Activated CD4-positive, alpha-beta T cell treated with anti-CD3 and anti-CD28 coated beads for 1 hour (primary cell): ENCODE measurements at places on chromosomes 2 and 18.

DNA sequence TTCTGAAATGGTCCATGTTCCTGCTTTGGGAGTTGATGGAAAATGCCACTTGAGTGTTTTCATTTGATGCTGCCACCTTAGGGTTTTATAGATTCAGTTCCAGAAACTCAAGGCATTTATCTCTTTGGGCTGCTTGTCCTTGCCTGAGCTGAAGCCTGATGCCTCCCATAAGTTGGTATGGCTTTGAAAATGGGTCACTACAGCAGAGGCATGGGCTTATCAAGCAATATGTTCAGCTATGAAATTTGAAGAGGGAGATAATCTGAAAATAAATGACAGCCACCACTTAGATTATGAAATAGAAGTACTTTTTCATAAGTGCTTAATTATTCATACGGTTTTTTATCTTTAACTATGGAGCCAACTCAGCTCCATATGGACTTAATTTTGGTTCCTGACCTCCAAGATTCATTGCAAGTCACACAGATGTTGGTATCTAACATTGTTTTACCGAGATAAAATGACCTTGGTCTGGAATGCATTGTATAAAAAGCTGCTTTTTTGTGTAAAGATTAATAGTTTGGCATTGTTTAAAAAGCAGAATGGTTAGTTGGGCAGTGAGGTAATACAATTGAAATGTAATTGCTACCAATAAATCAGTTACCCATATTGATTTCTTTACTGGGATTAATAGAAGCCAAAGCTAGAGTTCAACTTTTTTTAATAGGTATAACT is 4.5 kb downstream of the SLC14A1 start:
- DNase-seq, result no peak

GRCh38 chr2:36834731-36835524 is 131.4 kb downstream of the STRN start:
- DNase-seq, result no peak

- no peak for DNase-seq
Measured at GRCh38 chr2:117952701-117953100, 61.2 kb downstream of the CCDC93 start.

DNA sequence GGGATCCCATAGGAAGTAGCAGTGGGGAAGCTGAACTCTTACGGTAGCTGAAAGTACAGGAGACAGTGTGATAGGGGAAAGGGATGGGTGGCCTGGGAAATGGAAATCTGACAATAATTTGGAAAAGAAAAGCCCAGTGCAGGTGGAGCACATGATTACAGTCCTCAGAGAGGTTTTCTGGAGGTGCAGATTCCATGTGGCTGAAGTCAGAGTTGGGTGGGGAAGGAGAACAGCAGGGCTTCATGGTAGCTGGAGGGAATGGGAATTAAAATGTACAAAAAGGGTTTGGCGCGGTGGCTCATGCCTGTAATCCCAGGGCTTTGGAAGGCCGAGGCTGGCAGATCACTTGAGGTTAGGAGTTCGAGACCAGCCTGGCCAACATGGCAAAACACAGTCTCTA is 12.2 kb downstream of the HRH4 start:
- no peak for DNase-seq

- DNase-seq, result no peak
Measured at GRCh38 chr2:142742371-142743214, 134.9 kb upstream of the KYNU start.

DNA sequence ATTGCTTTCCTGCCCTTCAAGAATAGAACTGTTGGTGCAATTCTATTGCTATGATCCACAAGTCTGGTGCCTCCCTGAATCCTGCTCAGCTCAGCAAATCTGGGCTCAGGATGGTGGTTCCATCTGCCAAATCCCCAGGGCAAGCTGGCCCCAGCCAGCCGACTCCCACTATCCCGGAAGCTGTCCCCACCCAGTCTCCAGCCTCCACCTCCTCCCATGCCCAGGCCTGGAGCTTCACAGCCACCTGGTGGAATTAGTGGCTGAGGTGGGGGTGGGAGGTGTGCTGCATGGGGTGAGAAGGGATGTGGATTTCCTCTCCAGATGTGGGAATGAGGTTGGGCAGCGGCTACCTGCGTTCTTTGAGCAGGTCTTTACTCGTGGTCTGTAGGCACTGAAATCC is 119.3 kb upstream of the SMAD2 start:
- no peak for DNase-seq

DNA sequence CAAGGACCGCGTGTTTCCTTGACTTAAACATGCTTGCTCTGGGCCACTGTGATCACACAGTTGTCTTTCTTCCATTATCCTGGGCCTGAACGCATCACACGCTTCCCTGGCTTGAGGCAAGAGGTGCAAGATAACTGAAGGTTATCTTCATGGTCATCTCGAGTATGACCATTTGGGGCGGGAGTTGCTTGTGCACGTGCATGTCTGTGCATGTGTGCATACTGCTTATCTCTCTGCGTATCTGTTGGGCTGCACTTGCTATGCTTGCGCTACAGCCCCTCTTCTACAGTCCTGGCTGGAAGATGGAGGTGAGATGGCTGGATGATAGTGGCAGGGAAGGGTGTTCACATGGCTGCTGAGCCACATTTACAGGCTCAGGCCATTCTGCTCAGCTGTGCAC is 27.2 kb upstream of the EFR3B start:
- no peak for DNase-seq

DNA sequence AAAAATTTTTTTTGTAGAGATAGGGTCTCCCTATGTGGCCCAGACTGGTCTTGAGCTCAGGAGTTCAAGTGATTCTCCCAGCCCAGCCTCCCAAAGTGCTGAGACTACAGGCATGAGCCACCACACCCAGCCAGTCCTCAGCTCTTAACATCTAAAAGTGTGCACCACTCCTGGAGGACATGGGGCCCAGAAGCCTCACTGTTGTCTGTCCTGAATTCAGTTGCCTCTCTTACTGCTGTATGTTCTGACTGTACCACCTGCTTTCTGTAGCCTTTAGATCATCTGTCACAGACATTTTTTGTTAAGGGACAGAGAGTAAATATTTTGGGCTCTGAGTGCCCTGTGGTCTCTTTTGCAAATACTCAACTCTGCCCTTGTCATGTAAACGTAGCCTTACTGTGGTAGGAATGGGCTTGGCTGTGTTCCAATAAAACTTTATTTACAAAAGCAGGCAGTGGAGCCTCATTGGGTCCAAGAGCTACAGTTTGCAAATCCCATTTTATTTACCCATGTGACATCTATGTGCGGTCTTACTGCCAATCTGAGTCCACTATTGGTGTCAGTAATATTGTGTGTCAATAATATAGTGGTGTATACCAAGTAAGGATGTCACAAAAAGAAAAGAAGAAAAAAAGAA is 38.1 kb downstream of the TMEM37 start:
- no peak for DNase-seq

- no peak for DNase-seq
Measured at GRCh38 chr2:20496076-20496872, 49.4 kb downstream of the RHOB start.

DNA sequence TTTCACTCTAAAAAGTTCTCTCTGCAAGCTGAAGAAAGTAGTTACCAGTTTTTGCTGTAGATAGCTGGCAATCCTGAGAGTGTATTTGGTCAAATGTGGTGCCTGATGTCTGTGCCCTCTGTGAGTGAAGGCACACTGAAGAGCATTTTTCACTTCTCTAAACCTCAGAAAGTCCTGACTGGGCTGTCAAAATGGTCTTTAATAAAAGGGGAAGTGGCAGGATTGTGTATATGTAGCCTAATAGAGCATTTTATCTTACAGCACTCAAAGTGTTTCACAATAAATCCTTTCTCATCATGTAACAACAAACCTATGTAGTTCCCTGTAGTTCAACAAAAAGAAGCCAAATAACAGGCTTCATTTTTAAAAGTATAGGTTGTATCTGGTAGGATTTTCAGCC is 1552.3 kb upstream of the SLC39A10 start:
- no peak for DNase-seq

- no peak for DNase-seq
Measured at GRCh38 chr18:181711-182110, 23.4 kb downstream of the USP14 start.

DNA sequence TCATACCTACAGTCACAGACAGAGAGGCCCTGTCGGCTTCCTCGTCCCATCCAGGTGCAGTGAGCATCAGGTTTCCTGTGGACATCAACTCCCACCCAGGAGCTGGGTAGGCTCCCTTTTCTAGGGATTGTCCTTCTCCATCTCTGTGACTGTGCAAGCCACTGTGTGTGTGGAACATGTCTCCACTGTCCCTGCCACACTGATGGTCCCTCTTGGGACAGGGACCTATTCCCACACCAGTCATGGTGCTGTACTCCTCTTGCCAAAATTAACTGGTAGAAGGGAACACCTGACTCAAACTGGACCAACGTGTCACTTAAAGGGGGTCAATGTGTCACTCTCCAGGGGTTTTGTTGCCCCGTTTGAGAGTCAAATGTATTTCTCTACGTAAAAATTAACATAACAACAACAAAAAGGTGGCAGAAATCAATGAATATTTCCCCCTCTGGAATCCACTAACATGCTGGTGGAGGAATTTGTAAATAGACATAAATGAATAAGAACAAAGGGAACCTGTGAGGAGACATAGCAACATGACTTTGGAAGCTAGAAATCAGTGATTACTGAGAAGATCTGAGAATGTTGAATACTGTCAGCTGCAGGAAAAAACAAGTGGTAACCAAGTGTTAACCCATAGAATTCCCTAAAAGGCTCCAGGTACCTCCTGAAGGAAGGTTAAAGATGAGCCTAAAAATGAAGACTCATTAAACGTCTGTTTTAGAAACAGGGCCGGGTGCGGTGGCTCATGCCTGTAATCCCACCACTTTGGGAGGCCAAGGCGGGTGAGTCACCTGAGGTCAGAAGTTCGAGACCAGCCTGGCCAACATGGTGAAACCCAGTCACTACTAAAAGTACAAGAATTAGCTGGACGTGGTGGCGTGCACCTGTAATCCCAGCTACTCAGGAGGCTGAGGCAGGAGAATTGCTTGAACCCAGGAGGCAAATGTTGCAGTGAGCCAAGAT is 40.4 kb downstream of the SH2D6 start:
- no peak for DNase-seq

GRCh38 chr2:181231151-181231550 is 226.0 kb upstream of the ITGA4 start:
- DNase-seq, result no peak

DNA sequence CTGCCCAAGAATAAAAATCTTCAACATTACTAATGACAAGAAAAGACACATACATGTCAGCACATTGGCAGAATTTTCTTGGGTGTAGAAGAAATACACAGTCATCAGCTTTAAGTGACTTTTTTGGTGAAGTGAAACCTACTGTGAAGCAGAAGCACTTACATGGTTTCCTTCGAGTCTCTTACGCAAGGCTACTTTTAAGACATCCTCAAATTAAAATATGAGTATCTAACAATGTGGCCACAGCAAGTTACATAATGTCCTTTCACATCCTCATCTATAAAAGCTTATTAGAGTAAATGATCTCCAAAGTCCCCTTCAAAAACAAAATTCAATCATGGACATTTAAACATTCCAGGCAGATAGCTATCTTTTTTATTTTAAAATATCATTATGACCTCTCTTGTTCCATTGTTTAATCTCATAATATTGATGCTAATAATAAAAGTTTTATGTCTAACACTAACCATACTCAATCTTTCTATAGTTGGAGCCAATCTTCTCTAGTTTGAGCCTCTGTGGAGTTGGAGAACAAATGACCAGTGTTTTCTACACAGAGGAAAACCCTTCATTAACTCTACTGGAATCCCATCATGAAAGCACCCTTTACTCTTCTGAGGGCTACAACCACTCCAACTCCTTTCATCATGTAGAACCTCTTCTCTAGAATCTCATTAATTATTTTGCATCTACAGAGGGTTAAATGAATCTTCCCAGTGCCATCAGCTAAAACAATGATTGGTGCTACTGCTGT is 182.2 kb upstream of the ZFP36L2 start:
- no peak for DNase-seq

DNA sequence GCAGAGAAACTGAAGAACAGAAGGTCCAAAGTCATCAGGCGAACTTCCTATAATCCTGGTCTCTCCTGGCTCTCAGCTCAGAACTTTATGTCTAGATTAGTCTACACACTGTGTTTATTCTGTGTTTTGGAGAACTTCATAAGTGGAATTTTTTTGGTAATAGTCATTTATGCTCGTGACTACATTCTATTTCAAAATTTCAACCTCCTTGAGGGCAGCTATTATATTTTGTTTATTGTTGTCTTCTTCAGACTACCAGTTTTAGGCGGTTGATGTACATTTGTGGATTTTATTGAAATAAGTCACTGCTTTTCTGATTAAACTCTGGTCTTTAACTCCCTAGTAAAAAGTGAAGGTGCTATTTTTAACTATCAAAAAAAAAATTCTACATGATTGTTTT is 816.6 kb downstream of the SATB2 start:
- no peak for DNase-seq

DNA sequence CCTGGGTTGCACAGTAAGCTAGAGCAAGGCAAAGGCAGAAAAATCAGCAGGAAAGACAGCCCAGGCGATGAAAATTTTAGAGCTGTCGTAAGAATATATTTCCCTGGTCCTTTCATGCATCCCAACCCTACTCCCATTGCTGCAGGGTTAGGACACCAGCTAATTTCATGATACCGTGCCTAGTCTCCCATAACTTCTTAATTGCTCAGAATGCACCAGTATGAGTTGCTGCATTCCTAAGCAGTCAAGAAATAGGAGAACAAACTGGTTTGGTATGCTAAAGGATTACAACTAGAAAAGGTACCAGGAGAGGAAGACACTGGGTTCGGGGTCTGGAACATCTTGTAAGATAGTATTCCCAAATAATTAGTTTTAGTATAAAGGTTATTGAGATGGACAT is 269.4 kb upstream of the NRXN1 start:
- DNase-seq, result no peak

DNA sequence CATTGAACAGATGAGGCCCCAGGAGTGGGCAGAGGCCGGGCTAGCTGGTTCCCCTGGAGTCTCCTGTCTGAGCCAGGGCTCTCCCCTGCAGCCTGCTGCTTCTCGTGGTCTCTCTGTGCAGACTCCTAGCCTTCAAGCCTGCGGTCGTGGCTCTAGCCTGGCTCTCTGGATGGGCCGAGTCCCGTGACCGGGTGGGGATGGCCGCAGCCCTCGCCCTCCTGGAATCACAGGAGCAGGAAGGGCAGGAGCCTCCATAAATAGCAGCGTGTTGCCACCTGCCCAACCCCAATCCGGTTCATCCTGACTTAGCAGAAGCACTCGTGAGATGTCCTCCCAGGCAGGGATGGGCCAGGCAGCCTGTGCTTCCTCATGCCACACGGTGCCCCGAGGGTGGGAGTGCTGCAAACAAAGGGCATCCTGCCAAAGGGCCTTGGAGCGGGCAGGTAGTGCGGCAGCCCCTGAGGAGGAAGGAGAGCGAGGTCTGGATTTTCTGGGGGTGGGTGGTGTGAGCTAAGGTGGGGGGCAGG is 43.9 kb downstream of the FOSL2 start:
- no peak for DNase-seq
